ENCODE measurements at places on chromosomes 6 and 20.

DNA sequence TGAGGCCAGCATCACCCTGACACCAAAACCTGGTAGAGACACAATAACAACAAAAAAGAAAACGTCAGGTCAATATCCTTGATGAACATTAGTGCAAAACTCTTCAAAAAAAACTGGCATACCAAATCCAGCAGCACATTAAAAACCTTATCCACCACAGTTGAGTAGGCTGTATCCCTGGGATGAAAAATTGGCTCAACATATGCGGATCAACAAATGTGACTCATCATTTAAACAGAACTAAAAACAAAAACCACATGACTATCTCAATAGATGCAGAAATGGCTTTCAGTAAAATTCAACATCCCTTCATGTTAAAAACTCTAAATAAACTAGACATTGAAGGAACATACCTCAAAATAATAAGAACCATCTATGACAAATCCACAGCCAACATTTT lies 59.6 kb upstream of the PHIP start:
- DNase-seq, result no peak

- no peak for DNase-seq
These were observed 590.6 kb downstream of the QKI start for GRCh38 chr6:164005004-164005711.

- no peak for DNase-seq
These were observed 377.4 kb downstream of the CD109 start for GRCh38 chr6:74073429-74073828.

- no peak for DNase-seq
These were observed 7.2 kb upstream of the UQCC2 start for GRCh38 chr6:33718713-33719112.

DNA sequence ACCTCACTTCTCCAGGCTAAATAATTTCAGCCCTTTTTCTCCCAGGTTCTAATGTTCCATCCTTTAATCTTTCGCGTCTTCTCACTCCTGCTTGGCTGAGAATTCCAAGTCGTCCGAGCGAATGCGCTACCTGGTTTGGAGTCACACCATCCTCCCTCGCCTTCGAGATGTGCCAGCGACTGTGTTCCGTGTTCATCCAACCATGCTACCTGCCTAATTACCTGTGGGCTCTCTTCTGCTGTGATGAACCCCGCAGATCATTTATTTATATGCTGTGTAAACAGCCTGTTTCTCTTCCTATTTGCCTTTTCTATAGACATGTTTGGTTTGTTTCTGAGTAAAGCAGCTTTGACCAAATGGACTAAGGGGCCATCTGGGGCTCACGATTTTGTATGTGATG lies 83.5 kb upstream of the TMEM181 start:
- no peak for DNase-seq

DNA sequence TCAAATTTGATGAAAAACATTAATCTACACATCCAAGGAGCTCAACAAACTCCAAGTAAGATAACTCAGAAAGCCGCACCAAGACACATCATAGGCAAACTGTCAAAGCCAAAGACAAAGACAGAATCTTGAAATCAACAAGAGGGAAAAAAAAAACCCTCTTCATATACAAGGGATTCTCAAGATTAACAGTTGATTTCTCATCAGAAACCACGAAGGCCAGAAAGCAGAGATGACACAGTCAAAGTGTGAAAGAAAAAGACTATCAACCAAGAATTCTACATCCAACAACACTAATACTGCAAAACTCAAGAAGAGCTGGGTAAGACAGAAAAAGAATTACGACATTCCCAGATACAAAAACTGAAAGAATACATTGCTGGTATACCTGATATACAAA lies 73.8 kb downstream of the CDK19 start:
- no peak for DNase-seq

GRCh38 chr6:15411766-15412165 lies 165.9 kb downstream of the JARID2 start:
- no peak for DNase-seq

GRCh38 chr20:17825960-17826843 lies 126.4 kb downstream of the BANF2 start:
- DNase-seq, result no peak

DNA sequence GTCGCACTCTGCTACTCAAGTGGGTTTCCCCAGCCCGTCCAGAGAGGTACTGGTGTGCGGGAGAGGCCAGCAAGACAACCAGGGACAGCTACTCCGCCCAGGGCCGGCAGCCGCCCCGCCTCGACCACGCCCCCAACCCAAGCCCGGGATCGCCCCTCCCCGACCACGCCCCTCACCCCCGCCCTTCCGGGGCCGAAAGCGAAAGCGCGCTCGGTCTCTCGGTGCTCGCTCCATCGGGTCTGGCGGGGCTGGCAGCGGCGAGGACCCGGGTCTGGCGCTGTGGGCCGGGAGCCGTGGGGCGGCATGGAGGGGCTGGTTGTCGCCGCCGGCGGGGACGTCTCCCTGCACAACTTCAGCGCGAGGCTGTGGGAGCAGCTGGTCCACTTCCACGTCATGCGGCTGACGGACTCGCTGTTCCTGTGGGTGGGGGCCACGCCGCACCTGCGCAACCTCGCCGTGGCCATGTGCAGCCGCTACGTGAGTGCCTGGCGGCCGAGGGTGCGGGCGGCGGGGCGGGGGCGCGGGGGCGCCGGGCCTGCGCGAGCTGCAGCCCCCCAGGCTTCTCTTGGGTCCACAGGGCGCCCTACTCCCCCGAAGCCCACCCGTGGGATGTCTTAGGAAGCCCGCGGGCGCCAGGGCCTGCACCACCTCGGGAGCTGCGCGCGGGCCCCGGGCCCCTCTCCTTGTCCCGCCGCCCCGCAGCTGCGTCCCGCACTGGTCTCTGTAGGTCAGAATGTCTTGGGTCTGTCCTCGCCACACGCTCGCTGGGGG lies at the start of gene PSMG4:
TSS of gene PSMG4 (plus strand) at position 228 of the 771 bp plus-strand sequence. CDS start at position 304, 76 bp downstream.
- no peak for DNase-seq

DNA sequence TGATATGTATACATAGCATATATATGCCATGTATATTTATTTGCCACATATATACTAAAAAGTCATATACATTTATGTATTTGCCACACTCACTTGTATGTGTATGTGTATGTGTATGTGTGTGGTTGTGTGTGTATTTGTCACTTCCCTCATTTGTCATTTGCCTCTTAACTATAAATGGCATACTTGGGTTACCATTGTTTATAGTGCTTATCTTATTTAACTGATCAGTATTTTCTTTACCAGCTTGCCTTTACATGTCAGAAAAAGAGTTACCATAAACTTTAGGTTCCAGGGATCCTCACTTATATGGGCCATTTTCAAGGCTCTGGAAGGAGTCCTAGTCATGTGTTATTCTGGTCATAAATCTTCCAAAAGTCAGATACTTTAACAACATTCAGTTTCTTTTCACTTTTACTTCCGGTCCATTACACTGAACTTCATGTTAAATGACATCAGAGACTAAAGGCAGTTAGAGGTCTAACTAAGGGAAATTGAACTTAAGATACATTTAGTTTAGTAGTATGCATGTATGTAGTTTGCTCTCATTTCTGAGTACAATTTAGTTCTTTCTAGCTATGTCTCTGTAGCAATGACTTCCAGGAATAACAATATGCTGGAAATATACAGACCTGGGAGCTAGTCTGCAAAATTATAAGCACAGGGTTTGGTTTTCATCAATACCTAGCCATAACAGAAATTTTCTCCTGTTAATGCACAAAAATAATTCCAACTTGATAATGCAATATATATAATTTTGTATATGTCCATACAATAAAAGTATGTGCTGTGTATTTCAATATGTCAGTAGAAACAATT lies 33.7 kb upstream of the HIVEP1 start:
- DNase-seq, result no peak

DNA sequence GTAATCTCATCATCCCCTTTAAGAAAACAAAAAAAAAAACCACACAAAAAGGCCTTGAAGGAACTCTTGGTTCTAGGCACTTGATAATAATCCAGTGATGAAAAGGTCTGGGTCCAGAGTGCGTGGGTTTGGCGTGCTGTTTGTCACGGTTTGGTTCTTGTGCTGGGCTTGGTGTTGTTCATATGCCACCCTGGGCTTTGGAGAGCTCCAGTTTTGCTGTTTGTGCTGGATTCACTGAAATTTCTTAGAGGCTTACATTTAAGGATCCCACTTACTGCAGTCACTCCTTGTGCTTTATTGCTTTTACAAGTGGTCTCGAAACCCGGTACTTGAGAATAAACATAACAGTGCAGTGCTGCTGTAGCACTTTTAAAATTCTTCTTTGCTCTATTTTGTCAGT lies 68.8 kb upstream of the XRN2 start:
- no peak for DNase-seq

DNA sequence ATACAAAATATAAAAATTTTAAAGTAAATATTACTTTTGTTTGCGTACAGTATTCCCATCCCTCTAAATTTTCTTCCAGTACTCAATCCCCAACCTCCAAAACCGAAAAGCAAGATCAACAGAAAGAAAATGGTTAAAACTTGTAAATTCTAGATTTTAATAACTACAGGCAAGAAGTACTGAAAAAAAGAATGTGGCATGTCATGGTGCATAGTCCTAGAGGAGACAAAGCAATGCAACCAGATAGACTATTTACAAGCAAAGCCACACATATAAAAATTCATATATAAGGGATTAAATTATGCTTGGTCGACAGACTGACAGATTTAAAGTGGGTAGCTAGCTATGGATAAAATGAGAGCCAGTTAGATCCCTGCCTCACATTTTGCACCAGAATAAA lies 56.5 kb upstream of the HFE start:
- no peak for DNase-seq

- DNase-seq, result no peak
These were observed 32.3 kb upstream of the SLC23A2 start for GRCh38 chr20:5033566-5033965.

Measured in HS-27A (cell line).